ENCODE measurements at places on chromosomes 11 and 22.

- no peak for DNase-seq
Observed at GRCh38 chr11:63779039-63779438, 10.5 kb upstream of the ZFTA start.

- no peak for DNase-seq
Observed at GRCh38 chr11:99952816-99953215, 734.3 kb upstream of the ARHGAP42 start.

GRCh38 chr11:10473371-10473770 lies 18.3 kb downstream of the AMPD3 start:
- DNase-seq, result no peak

DNA sequence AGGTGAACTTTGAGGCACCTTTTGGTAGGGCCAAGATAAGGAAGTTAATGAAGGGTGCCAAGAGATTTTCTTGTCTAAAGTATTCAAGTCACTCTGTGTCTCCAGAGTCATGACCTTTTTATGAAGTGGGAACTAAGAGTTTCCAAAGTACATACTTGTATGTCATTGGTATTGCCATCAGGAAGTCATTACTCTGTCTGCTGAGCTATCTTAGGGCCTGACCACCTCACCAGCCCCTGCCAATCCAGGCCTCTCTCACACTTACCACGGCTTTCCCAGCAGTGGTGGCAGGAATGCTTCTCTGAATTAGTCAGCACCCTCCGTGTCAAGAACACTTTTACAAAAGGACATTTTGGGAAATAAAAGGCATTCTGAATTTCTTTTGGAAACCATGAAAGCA lies 192.8 kb upstream of the MTNR1B start:
- no peak for DNase-seq

DNA sequence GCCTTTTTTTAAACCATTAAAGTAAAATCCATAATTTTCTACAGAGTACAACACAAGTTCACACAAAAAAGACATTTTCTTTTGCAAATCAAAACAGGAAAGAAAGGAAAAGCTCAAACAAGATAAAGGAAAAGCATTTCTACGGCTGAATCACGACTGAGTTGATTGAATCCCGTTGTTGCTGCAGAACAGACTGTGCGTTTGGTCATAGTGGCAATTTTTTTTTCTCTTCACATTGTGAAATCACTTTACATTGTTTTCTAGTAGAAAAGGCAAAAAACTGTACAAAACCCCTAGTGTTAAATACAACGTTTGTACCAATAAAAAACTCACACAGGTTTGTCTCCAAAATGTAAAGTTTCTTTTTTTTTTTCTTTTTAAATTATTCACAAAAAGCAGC lies 17.3 kb upstream of the RAPSN start:
- no peak for DNase-seq

- no peak for DNase-seq
Observed at GRCh38 chr11:104918113-104918824, 20.0 kb upstream of the CASP12 start.

DNA sequence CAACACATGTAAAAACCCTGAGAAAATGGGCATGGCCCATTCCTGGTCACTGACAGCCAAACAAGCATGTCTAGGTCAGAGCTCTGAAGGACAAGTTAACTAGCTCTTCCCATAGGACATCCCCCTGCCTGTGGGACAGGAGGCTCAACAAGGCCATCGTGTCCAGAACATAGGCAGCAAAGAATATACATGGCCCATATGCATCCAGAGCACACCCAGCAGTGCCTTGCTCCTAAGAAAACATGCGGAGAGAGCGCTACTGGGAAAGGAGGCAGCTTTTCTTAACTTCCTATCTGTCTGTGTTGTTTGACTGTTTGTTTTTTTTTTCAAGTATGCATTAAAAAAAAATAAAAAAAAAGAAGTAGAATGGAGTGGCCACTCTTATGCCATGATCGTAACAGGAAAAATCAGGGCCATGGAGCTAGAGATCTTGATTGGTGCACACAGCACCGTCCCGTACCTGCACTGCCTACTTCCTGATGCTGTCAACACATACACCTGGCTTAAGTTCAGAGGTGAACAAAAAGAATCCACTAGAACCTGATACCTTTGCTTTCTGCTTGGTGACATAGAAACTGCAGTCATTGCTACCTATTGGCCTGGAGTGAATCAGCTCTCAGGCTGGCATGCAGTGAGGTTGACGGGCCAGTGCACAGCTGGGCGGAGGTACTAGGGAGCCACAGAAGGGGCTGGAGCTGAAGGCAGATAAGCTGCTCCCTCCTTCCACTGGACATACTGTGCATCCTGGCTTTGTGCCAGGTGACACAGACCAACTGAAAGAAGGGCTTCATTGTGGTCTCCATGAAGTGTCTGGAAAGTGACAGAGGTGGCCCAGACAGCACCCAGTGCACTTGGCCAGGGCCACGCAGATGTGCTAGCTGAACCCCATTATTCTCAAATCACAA lies 11.9 kb downstream of the UFD1 start:
- no peak for DNase-seq

DNA sequence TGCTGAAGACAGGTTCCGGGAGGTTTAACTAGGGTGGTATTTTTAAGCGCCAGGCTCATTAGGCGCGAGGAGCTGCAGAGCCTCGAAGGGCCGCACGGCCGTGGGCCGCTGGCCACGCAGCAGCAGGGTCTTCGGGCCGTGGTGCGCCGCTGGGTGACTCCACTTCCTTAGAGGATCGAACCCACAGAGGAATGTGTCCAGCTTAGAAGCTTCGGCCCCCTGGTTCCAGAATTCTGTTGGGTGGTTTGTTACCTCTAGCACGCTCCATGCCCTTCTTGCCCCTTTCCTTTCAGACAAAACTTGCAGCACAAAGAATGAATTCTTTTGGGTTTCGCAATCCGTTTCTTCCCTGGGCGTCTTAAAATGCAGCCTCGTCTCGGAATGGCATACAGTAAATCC lies 773 bp upstream of the PATL1 start:
- DNase-seq, result no peak

- no peak for DNase-seq
Observed at GRCh38 chr22:49598338-49598737, 229.3 kb downstream of the BRD1 start.

DNA sequence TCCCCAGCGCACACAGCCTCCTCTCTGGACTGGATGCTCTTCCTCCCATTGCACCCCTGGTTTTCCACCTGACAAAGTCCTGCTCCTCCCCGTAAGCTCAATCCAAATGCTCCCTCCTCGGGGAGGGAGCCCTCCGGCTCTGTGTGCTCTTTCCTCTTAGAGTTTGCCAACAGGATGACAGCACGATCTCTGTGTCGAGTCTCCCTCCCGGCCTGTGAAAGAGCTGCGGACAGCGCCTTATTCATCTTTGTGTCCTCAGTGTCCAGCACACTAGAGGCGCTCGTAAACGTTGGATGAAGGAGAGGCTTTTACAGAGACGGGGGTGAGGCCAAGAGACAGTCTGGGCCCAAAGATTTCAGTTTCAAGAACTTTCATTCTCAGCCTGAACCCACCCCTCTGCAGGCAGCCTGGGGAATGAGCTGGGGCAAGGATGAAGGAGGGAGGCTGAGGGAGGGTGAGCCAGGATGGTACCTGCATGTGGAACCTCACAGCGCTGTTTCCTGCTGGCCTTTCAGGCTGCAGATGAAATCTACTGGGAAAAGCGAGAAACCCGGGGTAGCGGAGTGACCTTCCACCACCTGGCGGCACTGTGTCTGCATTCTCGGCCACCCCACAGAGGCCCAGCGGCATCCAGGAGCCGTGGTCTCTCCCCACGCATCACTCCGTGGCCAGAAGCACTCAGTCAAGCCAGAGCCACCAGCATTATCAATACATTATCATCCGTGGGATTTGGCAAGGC lies 8.5 kb upstream of the TMPRSS4 start:
- DNase-seq, result no peak

- DNase-seq, result no peak
Observed at GRCh38 chr11:114090976-114091375, 31.5 kb downstream of the ZBTB16 start.

- no peak for DNase-seq
Observed at GRCh38 chr22:44398856-44399837, 86.4 kb upstream of the SHISAL1 start.

- no peak for DNase-seq
Observed at GRCh38 chr11:6498121-6498520, 1.0 kb downstream of the DNHD1 start.

- DNase-seq, result no peak
Observed at GRCh38 chr11:110186867-110187266, 93.7 kb downstream of the ZC3H12C start.

- no peak for DNase-seq
Observed at GRCh38 chr22:24233235-24233634, 11.6 kb downstream of the GGT5 start.

GRCh38 chr11:124646148-124646547 lies 23.5 kb downstream of the TBRG1 start:
- no peak for DNase-seq

GRCh38 chr22:44475706-44476105 lies 22.3 kb downstream of the RTL6 start:
- no peak for DNase-seq

DNA sequence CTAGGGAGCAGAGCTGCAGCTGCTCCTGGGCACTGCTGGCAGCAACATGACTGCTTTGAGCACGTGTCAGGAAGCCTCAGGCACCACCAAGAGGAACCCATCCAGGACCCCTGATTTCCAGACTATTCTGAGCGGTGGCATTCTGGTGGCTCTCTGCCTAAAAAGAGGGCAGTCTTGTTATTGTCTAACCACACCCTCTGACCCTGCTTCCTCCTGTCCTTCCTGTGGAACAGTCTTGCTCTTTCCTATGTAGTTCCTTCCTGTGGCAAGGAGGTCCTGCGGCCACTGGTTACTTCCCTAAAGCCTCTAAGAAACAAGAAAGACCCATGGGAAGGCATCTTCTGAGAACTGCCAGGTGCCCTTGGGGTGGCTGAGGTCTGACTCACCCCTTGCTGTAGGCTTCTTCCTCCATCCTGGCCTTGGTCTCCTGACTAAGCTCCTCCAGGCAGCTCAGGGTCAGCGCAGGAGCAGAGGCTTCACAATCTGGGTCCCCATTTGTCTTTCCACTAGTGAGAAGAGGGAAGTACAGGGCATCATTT lies 13.1 kb upstream of the LYVE1 start:
- no peak for DNase-seq

GRCh38 chr11:30585892-30586250 lies 282 bp downstream of the MPPED2 start:
- DNase-seq, result no peak

DNA sequence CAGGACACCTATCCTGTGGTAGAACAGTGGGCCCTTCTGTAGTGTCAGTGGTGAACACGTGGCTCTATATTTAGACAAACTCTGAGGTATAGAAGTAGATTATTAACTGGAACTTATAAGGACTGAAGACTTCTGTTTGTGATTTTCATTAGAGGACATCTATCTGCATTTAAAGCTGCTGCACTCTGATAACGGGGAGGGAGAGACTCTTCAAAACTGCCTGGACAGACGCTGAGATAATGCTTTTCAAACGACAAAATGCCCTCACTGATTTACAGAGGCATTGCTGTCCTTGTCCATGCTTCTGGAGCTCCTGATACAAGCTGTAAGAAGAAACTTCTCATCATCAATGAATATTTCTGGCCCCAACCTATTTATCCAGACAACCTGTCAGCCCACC lies 425.2 kb downstream of the OPCML start:
- DNase-seq, result no peak

GRCh38 chr22:42168476-42168875 lies 37.9 kb upstream of the CYP2D6 start:
- no peak for DNase-seq

DNA sequence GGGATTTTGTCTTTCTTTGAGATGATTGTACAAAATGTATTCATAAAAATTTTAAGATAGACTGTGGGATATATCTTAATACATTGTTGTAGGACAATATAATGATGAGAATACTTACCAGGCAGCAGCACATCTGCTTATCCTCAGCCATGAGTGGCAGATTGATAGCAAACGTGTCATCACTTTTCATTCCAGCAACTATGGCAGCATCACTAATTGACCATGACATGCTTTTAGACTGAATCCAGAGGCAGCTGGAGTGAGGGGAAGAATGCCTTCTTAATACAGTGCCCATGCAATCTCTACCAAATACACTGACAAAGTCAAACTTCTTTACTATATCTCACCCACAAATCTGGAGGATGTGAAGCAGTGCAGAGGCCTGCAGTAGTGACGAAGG lies 755.2 kb upstream of the RAG2 start:
- DNase-seq, result no peak

GRCh38 chr11:26950260-26950719 lies 43.6 kb upstream of the FIBIN start:
- no peak for DNase-seq

DNA sequence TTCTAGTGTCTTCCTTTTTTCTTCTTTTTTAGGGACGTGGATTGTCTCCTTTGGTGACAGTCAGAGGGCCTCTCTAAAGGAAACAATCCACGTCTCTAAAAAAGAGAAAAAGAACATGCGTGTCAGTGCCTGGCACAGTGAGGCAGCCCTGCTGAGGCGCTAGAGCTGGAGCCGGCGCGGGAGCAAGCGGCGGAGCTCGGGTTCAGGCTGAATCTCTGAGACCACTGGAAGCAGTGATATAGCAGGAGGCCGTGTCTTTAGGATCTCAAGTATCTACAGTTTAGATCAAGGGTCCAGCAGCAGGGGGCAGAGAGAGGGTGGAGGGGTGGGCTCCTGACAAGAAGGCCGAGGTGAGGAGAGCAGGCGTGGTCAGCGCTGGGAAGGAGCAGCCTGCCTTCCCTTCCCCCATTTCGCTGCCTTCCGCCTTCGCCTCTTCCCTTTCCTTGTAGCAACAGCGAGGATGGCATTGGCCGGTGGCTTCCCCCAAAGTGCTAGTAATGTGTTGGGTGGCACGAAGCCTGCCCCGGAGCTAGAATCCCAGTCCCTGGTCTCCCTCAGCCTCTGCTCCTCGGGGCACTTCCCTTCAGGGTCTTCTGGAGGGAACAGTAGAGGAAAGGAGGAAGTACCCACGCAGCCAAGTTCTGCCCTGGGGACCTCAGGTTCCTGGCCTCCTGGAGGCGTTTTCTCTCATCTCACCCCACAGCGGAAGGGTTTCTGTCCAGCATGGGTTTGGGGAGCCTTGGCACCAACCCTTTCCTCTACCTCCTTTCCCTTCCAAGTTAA lies 28.2 kb upstream of the RAB1B start:
- DNase-seq, result no peak

DNA sequence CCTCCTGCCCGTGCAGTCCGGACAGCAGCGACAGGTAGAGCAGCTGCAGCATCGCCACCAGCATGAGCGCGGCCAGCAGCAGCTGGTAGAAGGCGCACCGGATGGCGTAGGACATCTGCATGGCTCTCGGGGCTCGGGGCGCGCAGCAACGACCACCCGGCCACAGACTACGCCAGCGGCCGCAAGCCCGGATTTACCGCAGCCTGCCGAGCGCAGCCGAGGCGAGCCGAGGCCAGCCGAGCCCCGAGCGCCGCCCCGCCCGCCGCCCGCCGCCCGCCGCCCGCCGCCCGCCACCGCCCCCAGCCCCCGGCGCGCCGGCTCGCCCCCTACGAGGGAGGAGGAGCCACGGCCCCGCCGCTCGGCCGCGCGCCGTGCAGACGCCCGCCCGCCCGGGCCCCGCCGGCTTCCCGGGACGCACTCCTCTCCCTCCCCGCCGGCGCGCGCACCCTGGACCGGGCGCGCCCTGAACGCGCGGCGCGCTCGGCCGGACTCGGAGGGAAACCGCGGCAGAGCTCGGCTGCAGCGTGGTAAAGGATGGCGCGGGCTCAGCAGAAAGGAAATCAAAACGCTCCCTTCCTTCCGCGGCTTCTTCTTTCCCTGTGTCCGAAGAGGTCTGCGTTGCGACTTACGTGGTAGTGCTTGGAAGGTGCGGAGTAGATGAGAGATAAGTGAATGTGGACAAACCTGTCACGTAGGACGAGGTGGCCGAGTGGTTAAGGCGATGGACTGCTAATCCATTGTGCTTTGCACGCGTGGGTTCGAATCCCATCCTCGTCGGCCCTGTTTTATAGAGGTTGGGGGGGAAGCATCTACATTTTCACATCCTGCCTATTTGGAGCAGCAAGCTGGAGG lies at the start of gene B4GAT1:
Gene B4GAT1, minus strand, starts transcription at position 205 of the 852 bp plus-strand sequence. Its CDS starts 84 bp downstream, at position 121.
- peak; percentile 53 for DNase-seq
